ENCODE measurements at places on chromosomes 5 and 9.

DNA sequence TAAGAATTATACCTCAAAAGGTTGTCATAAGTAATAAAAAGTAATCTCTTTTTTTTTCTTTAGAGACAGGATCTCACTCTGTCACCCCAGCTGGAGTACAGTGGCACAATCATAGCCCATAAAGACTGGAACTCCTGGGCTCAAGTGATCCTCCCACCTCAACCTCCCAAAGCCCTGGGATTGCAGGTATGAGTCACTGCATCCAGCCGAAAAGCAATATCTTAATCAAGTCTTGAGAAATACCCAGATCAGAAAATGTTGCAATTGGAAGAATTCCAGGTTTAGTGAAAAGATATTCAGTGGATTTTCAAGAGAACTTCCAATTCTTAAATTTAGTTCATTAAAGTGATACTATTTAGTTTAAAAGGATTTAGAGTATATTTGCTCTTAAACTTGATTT is 40.9 kb upstream of the IDNK start:
- DNase-seq: no peak

DNA sequence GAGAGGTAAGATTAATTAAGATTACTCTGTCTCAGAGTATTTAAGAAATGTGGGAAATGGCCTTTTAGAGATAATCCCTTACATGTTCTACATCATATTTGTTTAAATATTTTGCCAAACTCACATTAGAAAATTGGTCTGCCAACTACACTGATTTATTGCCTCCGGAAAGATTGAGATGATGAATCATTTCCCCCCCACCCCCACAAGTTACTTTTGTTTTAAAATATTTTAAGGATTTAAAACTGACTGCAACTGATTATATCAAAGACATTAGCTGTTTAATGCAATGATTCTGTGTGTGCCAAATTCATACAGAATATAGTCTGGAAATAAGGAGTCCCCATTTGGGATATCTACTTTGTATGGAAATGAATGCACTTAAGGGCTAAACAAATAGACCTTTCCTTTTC is 674.4 kb downstream of the PRR16 start:
- DNase-seq: no peak

DNA sequence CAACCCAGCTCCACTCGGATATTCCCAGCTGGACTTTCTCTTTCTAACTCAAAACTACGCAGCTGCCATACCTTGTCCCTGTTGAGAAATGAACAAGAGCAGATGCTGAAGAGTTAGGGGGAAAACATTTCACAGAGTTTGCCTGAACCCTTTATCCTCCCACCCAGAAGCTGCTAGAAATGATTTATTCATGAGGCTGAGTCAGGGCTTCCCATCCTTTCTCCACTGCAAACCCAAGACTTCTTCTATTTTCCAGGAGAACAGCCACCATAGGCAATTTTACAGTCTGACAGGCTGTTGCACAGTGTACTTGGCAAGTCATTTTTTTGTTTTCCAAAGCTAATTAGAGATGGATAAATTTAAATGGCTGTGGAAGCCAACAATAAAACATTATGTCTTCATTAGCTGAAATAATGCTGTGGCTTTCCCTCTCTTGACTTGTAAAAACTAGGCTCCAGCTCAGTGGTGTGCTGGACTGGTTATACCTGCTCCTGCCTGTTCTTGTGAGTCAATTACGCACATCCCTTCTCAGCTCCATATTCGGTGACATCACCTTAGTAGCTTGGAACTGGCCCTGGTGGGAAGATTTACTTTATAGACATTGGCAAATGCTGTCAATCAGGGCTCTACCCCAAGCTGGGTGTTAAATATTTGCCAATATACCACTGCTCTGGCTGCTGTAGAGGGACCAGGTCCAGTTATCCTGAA is 71.9 kb downstream of the KIF4B start:
- no peak for DNase-seq

DNA sequence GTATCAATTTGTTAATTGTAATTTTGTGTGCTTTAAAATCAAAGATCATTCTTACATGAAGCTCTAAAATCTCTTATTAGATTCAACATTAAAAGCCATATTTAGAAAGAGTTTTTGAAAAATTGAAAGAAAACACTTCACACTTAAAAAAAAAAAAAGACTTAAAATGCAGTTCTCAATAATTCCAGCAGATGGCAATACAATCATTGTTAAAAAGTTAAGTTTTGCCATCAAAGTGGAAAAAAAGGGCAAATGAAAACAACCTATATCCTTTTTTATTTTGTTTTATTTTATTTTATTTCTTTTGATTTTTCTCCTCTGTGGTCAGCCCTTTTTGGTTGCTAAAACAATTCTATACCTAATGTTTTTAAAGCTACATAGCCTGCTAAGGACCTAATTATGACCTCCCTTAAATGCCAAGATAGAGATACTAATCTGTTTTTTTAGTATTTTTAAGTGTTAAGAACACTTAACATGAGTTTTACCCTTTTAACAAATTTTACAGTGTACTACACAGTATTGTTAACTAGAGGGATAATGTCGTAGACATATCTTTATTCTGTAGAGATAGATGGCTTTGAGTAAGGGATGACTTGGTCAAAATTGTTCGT is 154.2 kb upstream of the DAB2 start:
- DNase-seq: no peak

- no peak for DNase-seq
Observed at GRCh38 chr5:53942724-53943123, 367.6 kb downstream of the ARL15 start.

DNA sequence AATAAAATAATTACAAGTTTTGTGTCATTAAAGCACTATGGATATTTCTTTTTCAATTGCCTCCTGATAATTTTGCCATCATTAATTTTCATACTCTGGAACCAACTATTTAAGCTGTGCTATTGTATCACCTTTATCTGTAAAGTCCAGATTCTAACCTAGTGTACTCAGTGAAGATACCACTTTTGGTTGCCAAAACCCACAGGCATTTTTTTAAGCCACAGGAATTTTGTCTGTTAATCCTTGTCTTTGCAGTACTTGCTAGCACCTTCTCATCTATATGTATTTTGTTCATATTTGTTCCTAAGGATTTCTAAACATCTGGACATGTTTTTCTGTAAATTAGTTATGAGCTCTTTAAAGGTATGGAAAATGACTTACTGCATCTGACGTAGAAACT is 481.4 kb upstream of the DAB2 start:
- no peak for DNase-seq

DNA sequence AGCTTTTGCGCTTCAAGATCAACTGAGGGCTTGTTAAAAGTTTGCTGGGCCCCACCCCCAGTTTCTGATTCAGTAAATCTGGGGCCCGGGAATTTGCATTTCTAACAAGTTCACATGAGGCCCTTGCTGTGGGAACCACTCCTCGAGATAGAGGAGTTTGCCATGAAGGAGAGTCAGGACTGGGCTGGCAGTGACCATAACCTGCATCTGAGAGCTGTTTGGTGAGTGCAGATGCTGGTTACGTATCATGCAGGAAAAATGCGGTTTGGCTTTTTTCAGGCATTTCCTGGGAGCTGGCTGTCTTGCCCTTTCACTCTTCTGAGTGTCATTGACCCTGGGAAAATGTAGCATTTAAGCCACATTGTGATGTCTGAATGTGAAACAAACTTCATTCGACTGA is 9.4 kb upstream of the ANGPTL2 start:
- DNase-seq: no peak

DNA sequence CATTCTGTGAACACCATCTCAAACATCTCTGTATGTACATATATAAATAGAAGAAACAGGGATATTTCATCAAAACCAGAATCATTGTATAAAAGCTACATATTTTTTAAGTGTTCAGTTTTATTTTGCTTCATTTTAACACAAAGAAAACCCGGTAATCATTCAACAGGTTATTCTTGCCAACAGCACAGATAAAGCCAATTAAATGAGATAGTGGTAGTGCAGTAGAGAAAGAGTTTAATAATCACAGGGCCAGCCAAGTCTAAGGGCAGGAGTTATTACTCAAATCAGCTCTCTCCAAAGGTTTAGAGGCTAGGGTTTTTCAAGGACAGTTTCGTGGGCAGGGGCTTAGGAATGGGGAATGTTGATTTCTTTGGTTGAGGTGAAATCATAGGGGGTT is 261.0 kb upstream of the KIF2A start:
- DNase-seq: no peak

DNA sequence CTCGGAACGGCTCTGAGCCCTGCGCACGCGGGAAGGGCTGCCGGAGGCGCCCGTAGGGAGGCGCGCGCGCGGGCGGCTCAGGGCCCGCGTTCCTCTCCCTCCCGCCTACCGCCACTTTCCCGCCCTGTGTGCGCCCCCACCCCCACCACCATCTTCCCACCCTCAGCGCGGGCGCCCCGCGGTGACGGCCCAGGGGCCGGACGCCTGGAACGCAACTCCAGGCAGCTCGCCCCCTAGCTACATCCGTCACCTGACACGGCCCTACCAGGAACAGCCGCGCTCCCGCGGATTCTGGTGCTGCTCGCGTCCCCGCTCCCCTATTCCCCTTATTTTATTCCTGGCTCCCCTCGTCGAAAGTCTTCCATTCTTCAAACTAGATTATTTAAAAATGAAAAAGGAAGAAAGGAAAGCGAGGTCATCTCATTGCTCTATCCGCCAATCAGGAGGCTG is at the start of gene CDKN2B-AS1:
Gene CDKN2B-AS1, plus strand, starts transcription at position 236 of the 450 bp plus-strand sequence.
- no peak for DNase-seq

DNA sequence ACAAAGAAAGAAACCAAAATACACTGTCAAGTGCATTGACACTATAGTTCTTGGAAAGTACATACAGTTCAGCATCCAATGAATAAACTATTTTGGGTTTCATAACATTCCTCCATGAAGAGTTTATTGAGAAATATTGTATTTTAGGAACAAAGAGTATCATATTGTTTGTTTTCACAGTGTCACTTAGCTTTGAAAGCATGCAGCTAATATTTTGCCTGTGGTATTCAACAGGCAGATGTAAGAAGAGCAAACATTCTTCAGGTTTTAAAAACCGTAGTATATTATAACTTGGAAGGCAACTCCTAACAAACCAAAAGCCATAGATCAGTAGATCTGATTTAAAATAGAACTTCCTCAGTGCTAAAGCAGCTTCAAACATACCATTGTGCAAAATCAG is 4.5 kb downstream of the PRELID2 start:
- no peak for DNase-seq

- DNase-seq: no peak
Observed at GRCh38 chr5:16794269-16794913, 141.7 kb downstream of the MYO10 start.

GRCh38 chr5:1568201-1568979 is 44.6 kb upstream of the LPCAT1 start:
- DNase-seq: no peak

DNA sequence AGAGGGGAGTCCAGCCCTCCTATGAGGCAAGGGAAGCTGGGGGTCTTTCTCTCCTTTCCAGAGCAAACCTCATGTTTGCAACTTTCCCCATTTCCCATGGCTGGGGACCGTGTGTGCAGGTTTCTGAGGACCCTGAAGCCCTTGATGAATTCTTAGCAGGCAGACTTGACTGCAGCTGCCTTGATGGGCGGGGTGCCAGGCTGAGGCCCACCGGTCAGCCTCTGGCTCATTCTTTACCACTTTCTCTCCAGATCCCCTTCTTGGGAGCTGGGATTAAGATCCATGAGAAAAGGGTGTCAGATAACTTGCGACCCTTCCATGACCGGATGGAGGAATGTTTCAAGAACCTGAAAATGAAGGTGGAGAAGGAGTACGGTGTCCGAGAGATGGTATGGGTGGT is 30.0 kb upstream of the FOXI1 start:
- DNase-seq: no peak

DNA sequence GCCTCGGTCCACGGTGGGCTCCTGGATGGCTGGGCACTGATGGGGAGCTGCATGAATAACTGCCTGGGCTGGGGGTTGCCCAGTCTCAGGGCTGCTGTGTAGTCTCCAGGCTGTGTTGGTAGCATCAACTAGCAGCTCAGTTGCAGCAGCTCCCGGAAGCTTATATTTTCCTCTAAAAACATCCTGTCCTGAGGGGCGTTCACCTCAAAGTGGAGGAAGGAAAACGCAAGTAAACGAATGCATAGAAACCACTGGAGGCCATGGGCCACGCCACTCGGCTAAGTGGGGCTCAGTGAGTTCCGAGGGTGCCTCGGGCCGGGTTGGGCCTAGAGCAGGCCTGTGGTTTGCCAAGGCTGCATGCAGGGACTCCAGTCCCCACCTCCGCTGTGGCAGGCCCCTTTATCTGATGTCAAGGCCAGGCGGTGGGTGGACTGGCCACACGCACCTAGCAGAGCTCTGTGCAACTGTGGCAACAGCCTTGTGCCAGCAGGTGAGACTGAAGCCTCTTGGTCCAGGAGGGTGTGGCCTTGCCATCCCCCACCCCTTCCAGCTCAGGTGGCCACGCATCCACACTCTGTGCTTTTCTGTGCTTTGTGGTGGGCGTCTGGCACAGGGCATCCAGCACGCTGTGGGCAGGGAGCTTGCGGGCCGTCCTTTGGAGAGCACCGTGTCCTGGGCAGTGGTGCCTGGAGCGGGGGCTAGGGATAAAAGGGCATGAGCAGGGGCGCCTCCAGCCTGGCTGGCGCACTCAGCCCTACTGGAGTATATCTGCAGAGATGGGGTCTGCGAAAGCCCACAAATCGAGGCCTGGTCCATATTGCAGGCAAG is 15.1 kb downstream of the TCF7 start:
- no peak for DNase-seq

Data from caudate nucleus (tissue), 63 donors.